ENCODE measurements at places on chromosomes 11 and 22. TPM values are rescaled to one million over a fixed set of nuclear protein-coding genes. Genes with fewer than 3 reads are reported as not detected.

DNA sequence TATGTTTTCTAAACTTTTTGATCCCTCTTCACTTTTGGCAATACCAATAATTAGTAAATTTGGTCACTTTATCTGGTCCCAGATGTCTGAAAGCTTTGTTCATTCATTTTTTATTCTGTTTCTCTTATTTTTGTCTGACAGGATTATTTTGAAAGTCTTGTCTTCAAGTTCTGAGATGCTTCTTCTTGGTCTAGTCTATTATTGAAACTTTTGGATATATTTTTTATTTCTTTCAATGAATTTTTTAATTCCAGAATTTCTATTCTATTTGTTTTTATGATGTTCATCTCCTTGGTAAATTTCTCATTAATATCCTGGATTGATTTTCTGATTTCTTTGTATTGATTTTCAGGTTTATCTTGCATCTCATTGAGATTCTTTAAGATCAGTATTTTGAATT, 54.1 kb upstream of the RAB38 start:
- no peak for DNase-seq
- H3K36me3 ChIP-seq, result no peaks in the 10 kb centered on the region
- H3K27ac ChIP-seq, result no peak overlapping the region
- no peak overlapping the region for H3K4me3 ChIP-seq

DNA sequence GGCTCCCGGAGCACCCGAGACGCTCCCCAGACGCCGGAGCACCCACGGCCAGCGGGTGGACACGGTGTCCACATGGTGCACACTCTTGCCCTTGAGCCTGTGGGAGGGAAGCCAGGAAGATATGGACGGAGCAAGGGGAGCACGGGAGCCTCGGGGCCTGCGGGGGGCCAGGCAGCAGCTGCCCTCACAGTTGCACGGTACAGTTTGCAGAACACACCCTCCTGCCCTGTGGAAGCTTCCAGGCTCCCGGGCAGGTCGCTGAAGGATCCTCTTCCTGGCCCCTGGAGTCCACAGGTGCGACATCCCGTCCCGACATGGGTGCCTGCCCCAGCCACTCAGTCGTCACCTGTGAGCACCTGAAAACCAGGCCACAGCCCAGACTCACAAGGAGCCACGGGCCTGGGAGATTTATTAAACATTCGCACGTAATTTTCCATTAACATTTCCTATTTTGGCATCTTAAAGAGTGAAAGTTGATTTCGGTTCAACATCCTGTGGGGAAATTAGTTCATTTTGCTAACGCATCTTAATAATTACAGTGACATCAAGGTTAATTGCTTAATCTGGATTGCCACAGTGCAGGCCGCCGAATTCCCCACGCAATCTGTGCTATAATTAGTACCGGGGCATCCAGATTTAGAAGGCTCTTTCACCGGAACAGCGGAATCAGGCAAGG, 253.3 kb downstream of the BRD1 start:
- H3K36me3 ChIP-seq, result no peaks in the 10 kb centered on the region
- peak overlapping the region; percentile 63 for H3K27ac ChIP-seq
- H3K27me3 ChIP-seq, result no peaks in the 10 kb centered on the region

GRCh38 chr11:119571311-119571710, 148.3 kb upstream of the THY1 start:
- peak; percentile 54 for DNase-seq
- H3K36me3 ChIP-seq, result no peaks in the 10 kb centered on the region
- H3K27me3 ChIP-seq, result no peaks in the 10 kb centered on the region
- H3K27ac ChIP-seq, result no peak overlapping the region
- H3K4me1 ChIP-seq, result peaks cover 9% of the 10 kb centered on the region

DNA sequence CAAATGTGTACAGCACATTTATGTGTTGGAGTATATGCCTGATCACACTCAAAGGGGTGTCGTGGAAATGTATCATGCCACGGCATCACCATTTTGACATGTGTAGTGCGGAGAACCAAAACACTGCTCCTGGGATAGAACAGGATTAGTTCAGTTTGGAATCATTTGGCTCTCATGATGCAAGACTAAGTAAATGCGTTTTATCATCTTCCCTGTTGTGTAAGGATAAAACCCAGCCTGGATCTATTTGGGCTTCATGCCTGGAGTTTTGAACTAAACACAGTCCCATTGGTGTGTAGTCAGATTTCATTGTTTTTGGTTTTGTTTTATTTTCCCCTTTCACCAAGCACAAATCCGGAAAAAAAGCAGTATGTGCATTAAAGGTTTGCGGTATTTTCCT, 574.3 kb downstream of the NTM start:
- H3K4me3 ChIP-seq, result no peak overlapping the region
- no peak for DNase-seq
- no peaks in the 10 kb centered on the region for H3K27me3 ChIP-seq

- no peaks in the 10 kb centered on the region for H3K4me1 ChIP-seq
- H3K4me3 ChIP-seq, result no peak overlapping the region
- no peak for DNase-seq
- H3K27ac ChIP-seq, result no peak overlapping the region
These were observed 17.7 kb downstream of the CD6 start for GRCh38 chr11:60989093-60989650.

- DNase-seq, result no peak
- no peaks in the 10 kb centered on the region for H3K27me3 ChIP-seq
- no peaks in the 10 kb centered on the region for H3K4me1 ChIP-seq
- no peaks in the 10 kb centered on the region for H3K36me3 ChIP-seq
- H3K4me3 ChIP-seq, result no peak overlapping the region
- no peak overlapping the region for H3K27ac ChIP-seq
These were observed 875.3 kb downstream of the NTM start for GRCh38 chr11:132245403-132246385.

DNA sequence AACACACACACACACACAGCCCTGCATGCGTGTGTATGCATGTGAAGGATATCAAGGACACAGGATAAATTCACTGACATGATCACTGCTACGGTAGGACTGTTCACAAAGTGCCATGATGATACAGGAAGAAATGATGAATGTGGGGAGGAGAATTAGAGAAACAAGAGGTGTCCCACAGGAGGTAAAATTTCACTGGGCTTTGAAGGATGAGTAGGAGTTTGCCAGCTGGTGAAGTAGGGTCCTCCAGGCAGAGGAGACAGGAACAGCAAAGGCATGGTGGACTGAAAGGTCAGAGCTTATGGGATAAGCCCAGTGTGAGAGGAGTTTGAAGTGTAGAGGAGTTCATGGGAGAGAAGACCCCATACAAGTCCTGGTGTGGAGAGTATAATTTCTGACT, 18.6 kb downstream of the NECTIN1 start:
- DNase-seq, result no peak
- no peaks in the 10 kb centered on the region for H3K36me3 ChIP-seq
- H3K27ac ChIP-seq, result no peak overlapping the region
- peaks cover 9% of the 10 kb centered on the region for H3K4me1 ChIP-seq
- no peak overlapping the region for H3K4me3 ChIP-seq

DNA sequence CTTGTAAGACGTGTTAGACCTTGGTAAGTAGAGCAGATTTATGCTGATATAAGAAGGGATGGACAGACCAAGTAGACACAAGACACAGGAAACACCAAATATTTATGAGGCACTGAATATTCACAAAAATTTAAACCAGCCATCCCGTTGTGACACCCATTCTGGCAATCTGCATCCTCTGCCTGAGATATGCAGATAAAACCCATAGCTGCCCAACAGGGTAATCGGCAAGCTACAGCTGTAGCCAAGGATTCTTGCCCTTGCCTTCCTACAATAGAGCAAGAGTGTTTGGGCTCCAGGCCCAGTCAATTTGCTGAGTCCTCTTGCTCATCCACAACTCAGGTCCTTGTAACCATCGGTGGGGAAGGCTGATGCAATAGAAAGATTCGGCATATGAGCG, 18.5 kb upstream of the MPZL2 start:
- DNase-seq, result no peak
- H3K4me3 ChIP-seq, result no peak overlapping the region
- H3K27ac ChIP-seq, result no peak overlapping the region
- H3K27me3 ChIP-seq, result no peaks in the 10 kb centered on the region

DNA sequence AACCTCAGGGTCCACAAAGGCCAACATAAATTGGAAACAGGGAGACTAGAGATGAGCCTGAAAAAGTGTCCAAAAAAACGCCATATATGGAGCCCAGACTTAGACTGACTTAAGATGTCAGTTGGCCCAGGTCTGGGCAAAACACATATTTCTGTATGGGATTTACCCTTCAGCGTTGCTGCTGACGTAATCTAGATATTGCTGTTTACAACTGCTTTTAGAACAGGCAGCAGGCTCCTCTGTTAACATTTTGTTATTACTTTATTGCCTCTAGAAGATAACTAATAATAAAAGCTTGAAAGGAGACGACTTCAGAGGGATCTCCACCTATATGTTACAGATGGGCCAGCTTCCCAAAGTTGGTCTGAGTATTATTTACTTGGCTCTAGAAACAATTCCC, 8.7 kb downstream of the ME3 start:
- H3K4me1 ChIP-seq, result peaks cover 11% of the 10 kb centered on the region
- no peak overlapping the region for H3K4me3 ChIP-seq
- H3K27ac ChIP-seq, result no peak overlapping the region
- no peak for DNase-seq

- no peaks in the 10 kb centered on the region for H3K4me1 ChIP-seq
- no peaks in the 10 kb centered on the region for H3K36me3 ChIP-seq
- no peak for DNase-seq
- no peaks in the 10 kb centered on the region for H3K27me3 ChIP-seq
- H3K4me3 ChIP-seq, result no peak overlapping the region
These were observed 9.9 kb upstream of the MMP8 start for GRCh38 chr11:102734650-102735049.

DNA sequence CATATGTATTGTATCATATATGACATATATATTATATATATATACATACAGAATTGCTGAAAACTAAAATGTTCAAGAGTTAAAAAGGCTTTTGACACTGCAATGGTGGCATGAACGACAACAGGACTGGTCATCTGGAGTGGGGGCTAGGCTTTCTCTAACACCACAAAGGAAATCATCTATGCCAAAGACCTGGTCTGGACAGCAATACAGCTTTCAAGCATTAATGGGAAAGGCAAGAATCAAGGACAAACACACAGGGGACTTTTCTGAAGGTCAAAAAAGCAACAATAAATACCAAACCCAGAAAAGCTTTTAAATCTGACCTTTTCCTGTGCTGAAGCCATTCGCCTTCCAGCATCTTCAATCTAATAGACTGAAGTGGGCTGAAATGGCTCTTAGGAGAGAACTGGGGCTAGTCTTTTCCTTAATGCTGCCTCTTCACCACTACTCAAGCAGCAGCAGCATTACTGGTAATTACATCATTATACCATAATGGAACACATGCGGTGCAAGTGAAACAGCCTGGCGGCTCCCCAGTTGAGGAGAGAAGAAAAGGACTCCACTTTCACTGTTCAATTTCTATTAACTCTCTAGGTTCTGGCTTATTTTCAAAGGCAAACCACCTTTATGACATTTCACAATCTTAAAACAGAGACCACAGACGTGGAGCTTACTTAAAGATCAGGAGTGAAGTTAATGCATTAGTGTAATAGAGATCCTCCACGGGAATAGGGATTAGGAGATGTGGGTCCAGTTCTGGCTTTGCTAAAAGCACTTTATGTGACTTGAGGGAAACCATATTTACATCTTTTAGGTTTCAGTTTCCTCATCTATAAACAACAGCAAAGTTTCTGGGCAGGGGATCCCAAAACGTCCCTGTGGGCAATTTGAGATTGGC, 63.0 kb downstream of the GAB2 start:
- no peaks in the 10 kb centered on the region for H3K36me3 ChIP-seq
- H3K4me1 ChIP-seq, result peaks cover 48% of the 10 kb centered on the region
- H3K27ac ChIP-seq, result peak overlapping the region; percentile 30
- no peak for DNase-seq

- peaks cover 39% of the 10 kb centered on the region for H3K4me1 ChIP-seq
- H3K27ac ChIP-seq, result no peak overlapping the region
- DNase-seq, result no peak
- peaks cover 30% of the 10 kb centered on the region for H3K36me3 ChIP-seq
These were observed 41.9 kb downstream of the MICAL2 start for GRCh38 chr11:12152321-12152720.

GRCh38 chr11:18105086-18105801, 638 bp downstream of the SAAL1 start:
- H3K4me3 ChIP-seq, result peak overlapping the region; percentile 90
- peaks cover 13% of the 10 kb centered on the region for H3K4me1 ChIP-seq
- DNase-seq, result no peak
- peak overlapping the region; percentile 70 for H3K27ac ChIP-seq
- no peaks in the 10 kb centered on the region for H3K27me3 ChIP-seq
- peaks cover 29% of the 10 kb centered on the region for H3K36me3 ChIP-seq

DNA sequence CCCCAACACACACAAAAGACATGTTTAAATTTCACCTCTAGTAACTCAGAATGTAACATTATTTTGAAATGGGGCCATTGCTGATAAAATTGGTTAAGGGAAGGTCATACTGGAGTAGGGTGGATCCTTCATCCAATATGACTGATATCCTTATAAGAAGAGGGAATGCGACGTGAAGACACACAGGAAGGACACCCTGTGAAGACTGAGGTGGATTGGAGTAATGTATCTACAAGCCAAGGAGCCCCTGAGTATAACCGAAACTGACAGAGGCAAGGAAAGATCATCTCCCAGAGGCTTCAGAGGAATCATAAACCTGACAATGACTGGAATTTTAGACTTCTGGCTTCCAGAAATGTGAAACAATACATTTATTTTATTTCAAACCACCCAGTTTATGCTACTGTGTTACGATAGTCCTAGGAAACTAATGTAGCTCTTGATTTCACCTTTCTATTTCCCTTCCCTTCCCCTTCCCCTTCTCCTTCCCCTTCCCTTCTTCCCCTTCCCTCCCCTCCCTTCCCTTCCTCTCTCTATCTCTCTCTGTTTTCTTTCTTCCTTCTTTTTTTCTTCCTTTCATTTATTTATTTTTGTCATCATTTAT, 1775.4 kb downstream of the LRRC4C start:
- no peak overlapping the region for H3K27ac ChIP-seq
- no peaks in the 10 kb centered on the region for H3K36me3 ChIP-seq
- no peaks in the 10 kb centered on the region for H3K27me3 ChIP-seq

GRCh38 chr11:108847298-108847990, 182.6 kb downstream of the DDX10 start:
- no peak for DNase-seq
- H3K27me3 ChIP-seq, result no peaks in the 10 kb centered on the region
- H3K36me3 ChIP-seq, result no peaks in the 10 kb centered on the region

CCDC157 gene
- total RNA-seq, result 0.45 TPM

ALG9 gene
- 23.9 TPM for total RNA-seq

RAB36 gene
- 0.30 TPM for total RNA-seq

DEPDC7 gene
- not detected for total RNA-seq

MS4A10 gene
- total RNA-seq, result not detected

LARGE2 gene
- not detected for total RNA-seq

TMPRSS5 gene
- 0.16 TPM for total RNA-seq

KRTAP5-1 gene
- total RNA-seq, result not detected

Data from heart left ventricle (tissue), 16 donors.